ENCODE measurements at places on chromosomes 2 and 18.

- DNase-seq: peak; percentile 19
Measured at GRCh38 chr18:59141294-59142068, 1.8 kb downstream of the SEC11C start.

- no peak for DNase-seq
Measured at GRCh38 chr18:79361766-79362522, 33.8 kb upstream of the NFATC1 start.

DNA sequence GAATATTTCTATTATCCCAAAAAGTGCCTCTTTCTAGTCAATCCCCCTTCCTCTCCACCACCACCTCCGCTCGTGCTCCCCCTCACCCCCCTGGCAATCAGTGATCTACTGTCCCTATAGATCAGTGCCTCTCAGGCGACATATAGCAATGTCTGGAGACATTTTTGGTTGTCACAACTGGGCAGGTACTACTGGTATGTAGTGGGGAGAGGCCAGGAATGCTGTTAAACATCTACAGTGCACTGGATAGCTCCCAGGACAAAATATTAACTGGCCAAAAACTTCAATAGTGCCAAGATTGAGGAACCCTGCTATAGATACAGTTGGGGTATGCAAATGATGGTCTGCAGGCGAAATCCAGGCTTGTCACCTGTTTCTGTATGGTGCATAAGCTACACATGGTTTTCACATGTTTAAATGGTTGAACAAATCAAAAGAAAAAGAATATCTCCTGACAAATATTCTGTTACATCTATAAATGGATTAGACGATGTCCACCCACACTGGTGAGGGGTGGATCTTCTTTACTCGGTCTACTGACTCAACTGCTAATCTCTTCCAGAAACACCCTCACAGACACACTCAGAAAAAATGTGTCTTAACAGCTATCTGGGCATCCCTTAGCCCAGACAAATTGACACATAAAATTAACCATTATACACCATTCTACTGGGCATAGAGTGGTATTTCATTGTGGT lies 25.5 kb downstream of the DPYSL5 start:
- no peak for DNase-seq

DNA sequence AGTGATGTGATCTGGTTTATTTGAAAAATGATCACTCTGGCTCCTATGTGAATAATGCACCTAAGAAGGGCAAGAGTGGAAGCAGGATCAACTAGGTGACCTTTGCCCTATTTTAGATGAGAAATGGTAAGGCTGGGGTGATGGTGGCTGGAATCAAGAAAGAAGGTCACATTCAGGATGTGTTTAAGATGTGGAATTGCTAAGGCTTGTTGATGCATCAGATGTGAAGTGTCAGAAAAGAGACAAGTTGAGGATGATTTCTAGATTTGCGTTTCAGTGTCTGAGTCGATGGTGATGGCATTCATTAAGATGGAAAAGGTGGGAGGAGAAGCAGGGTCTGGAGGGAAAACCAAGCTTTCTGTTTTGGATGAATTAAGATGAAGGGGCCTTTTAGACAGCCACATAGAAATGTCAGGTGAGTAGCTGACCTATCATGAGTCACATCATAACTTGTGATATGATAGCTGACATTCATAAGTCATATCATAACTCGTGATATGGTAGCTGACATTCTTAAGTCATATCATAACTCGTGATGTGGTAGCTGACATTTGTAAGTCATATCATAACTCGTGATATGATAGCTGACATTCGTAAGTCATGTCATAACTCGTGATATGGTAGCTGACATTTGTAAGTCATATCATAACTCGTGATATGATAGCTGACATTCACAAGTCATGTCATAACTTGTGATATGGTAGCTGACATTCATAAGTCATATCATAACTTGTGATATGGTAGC lies 101.2 kb upstream of the SEC11C start:
- DNase-seq: no peak

DNA sequence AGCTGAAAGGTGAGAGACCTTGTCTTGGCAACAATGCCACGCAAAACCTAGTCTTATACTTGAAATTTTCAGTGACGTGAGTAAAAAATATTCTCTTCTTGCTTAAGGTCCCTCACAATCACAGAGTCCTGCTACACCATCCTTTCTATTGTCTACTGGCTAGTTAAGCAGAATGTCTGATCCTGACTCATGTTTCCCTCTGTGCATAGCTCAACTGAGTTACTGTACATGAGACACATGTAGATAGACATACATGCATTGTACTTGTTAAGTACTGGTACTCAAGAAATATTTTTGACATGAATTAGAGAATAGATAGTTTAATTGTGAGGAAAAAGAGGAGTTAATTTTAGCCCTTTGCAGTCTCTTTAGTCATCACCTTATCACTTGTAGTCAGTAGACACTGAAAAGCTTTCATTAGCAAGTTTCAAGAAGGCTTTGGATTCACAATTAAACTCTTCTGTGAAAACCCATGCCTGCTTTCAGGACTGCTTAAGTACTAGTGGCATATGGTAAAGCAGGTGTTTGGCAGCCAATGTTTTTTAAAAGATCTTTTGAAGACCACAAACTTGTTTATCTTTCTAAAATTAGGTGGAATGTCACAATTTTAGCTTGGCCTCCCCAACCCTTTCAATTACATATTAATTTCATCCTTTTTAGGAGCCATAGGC lies 158.7 kb upstream of the CCDC150 start:
- no peak for DNase-seq
